Activated T-cell treated with anti-CD3 and anti-CD28 coated beads for 1 hour (primary cell): ENCODE measurements at places on chromosomes 2 and 18.

GRCh38 chr2:233482616-233483015 is 84.0 kb downstream of the USP40 start:
- DNase-seq, result no peak

DNA sequence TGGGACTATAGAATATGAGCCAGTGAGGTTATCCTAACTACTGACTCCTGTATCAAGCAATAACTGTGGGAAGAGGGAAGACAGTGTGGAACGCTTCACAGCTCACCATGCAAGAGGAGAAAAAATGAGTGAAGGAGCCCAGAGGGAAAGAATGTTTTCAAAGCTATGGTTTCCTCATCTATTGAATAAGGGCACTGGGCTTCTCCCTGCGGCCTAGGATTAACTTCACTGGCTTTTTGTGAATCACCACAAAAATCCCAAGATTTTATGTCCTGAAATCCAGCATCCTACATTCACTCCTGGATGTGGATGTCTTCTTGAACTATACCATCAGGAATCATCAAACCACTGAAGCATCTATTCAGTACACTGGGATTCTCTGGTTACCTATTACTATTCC is 44.5 kb upstream of the SP5 start:
- DNase-seq, result no peak

DNA sequence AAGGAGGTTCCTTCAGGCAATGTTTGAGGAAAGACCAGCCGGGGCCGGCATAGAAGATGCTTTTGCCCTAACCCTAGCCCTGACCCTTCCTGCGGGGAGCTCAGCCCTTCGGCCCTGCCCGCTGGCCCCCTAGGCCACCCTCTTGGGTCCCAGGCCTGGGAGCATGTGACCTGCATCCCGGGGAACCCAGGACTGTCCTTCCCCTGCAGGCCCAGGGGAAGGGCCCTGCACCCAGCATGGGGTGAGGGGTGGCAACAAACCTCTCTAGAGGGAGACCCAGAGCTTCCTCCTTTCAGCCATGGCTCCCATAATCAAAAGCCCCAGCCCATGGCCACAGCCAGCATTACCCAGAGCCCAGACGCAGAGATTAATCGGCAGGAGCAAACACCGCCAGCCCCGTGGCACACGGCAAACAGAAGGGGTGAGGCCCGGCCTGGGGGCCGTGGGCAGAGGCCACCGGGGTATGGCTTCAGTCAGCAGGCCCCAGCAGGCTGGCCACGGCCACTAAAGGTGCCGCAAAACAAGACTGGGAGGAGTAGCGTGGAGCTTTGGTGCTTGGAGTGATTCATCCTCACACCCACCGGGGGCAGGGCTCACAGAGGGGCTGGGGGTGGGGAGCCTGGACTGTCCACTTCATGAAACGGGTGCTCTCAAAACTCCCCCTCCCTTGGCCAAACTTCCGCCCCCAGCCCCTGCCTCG is 61.6 kb upstream of the HPCAL1 start:
- DNase-seq, result no peak

DNA sequence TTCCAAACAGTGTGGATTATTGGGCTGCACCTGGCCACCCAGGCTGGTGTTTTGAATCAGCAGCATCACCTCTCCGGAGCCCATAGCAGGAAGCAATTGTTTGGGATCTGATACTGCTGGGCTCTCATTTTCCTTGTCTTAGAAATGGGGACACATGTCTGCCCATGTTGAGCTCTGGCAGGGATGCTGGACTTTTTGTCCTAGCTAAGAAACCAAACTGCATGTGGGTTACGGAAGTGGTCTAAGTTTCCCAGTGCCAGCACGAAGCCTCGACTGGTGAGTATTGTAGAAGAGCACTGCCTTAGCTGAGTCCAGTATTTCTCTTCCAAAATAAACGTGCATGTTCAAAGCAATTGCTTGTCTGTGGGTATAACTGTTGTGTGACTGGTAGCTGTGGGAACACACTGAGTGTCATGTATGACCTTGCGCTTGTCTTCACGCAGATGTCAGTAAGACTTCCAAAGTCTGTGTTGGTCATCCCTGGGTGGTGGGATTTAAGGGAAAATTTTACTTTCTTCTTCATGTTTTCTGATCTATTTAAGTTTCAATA is 43.6 kb downstream of the SH3RF3 start:
- DNase-seq, result no peak

- DNase-seq, result no peak
These were observed 30.1 kb downstream of the FEZ2 start for GRCh38 chr2:36567711-36568408.
